ENCODE measurements at places on chromosomes 11 and 22.

DNA sequence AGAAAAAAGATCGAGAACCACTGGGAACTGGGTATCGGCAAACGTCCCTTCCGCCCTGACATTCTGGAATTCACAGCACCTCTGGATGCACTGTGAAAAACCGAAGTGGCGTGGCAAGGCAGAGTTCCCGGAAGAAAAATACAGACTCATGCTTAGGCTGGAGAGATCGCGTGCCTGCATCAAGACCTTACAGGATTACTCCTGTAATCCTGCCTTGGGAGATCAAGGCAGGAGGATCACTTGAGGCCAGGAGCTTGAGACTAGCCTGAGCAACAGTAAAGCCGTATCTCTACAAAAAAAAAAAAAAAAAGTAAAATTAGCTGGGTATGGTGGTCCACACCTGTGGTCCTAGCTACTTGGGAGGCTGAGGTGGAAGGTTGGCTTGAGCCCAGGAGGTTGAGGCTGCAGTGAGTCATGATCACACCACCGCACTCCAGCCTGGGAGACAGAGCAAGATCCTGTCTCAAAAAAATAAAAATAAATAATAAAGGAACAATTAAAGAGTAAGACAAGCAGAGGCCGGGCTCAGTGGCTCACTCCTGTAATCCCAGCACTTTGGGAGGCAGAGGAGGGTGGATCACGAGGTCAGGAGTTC is 19.9 kb upstream of the TEF start:
- no peak for DNase-seq

GRCh38 chr11:61744181-61744580 is 8.3 kb upstream of the MYRF start:
- no peak for DNase-seq

GRCh38 chr11:79480864-79481263 is 40.0 kb upstream of the TENM4 start:
- no peak for DNase-seq

DNA sequence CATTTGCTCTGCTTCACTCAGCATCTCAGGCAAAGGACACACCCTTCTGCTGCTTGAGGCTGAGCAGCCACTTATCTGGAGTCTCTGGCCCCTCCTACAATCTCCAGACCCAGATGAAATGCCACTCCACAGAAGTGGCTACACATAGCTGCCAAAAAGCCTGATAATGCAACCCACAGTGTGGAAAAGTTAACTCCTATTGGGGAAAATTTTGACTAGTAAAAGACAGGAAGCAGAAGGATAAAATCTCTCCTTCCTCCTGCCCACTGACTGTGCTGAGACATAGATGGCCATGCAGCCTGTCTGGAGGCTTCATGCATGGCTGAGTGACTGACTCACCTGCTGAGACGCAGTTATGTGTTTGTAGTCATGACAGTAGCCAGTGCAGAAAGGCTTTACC is 92.3 kb upstream of the TEAD1 start:
- no peak for DNase-seq

GRCh38 chr11:3026803-3027202 is 30.4 kb downstream of the CARS1 start:
- DNase-seq, result no peak

GRCh38 chr11:76266286-76267100 is 60.2 kb upstream of the WNT11 start:
- no peak for DNase-seq

DNA sequence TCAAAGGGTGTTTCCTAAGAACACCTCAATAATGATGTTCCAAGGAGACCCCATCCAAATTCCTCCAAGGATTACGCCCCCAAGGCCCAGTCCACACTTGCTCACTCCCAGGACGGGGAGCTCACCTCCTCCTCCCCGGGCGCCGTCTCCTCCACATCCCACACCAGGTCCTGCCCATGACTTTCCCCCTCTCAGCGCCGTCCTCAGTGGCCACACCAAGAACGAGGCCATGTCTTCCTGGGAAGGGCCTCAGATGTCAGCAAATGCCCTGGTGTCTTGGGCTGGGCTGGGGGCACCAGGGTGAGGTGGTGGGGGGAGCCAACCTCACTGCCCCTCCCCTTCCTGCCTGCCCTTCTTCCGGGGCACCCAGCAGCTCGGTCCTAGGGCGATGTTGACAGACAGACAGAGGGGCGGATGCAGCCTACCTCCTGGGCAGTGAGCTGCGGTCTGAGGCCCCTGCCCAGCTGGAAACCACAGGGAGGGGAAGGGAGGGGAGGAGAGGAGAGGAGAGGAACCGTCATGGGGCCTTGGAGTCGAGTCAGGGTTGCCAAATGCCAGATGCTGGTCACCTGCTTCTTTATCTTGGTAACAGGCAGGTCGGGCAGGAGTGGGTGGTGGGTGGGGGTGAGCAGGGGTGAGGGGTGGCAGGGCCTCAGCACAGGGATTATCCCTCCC is at the start of the genes C11orf21 and TSPAN32:
TSS of gene C11orf21 (minus strand) at position 288 of the 675 bp plus-strand sequence. CDS start at position 178, 110 bp downstream.
TSS of gene TSPAN32 (plus strand) at position 383 of the 675 bp plus-strand sequence. CDS start at position 520, 137 bp downstream.
- no peak for DNase-seq
